NCI-H1105 treated with DMSO at 0.1 percent for 48 hours (cell line): ENCODE measurements at places on chromosomes 3 and 15.

GRCh38 chr15:27743638-27744037, 355.5 kb downstream of the OCA2 start:
- no peak for DNase-seq

GRCh38 chr3:32153414-32154204, 47.2 kb downstream of the GPD1L start:
- DNase-seq: peak; percentile 29

- peak; percentile 96 for DNase-seq
Measured at GRCh38 chr3:126816986-126817777, 113.1 kb downstream of the CHCHD6 start.

- DNase-seq: no peak
Measured at GRCh38 chr15:63462088-63462487, 42.3 kb upstream of the USP3 start.

GRCh38 chr15:57662802-57663201, 43.7 kb upstream of the POLR2M start:
- DNase-seq: no peak

DNA sequence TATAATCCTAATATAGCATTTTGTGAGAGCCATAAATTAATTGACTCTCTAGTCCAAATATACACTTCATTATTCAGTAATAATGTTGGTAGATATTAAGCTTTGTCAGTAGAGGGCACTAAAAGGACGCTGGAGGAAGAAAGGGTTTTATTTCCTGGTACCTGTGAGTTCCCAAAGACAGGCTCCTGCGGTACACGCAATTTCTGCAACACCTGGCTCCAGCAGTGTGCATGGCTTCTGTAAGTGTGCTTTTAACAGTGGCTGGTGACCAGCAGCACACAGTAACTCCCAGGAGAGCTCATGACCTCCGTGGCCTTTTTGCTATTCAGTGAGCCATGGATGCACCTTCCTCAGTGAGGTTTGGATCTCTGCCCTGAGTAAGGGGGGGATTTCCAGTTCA, 338.3 kb upstream of the ZNF385D start:
- peak; percentile 26 for DNase-seq

GRCh38 chr3:42804106-42804830, at the start of gene HIGD1A:
HIGD1A (minus strand) TSS chr3:42804490; CDS start chr3:42794253, 10,237 bp downstream.
- peak; percentile 87 for DNase-seq

DNA sequence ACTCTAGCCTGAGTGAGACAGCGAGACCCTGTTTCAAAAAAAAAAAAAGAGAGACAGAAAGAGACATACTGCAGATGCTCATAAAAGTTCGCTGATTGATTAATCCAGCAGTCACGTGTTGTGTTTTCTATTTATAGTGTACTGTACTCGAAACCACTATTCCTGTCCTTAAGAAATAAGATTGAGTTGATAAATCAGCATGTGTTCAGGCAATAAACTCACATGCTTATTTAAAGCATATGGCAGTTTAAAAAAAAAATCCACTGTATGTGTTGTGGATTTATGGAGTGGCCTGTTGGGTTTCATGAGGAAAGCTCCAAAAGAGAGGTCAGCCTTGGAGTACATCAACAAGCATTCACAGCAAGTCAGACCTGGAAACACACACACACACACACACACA, 17.7 kb downstream of the RPL22L1 start:
- no peak for DNase-seq

DNA sequence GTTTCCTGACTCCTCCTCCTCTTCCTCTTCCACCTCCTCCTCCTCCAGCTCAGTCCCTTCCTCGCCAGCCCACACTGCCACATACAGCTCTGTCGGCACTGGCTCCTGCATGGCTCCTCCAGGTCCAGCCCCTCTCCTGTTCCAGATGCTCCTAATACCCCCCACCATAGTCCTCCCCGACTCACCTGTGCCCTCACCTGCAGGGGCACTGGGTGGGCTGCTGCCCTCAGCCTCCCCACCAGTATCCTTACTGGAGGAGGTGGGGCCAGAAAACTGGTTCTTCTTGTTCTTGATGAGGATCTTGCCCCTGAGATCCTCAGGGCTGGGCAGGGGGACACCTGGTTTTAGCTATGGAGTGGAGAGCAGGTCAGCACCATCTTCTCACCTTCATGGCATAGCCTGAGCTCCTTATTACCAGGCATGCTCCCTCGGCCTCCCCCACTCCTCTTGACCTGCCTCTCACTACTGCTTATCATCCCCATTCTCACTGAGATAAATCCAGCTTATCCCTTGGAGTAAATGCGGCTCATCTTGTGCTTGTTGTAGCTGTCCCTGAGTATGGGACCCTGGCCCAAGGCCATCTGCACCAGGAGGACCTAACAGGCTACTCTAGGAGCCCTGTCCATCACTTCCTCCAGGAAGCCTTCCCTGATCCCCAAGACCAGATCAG, 11.0 kb downstream of the PLCB2 start:
- no peak for DNase-seq

GRCh38 chr3:16460886-16461285, 52.6 kb downstream of the RFTN1 start:
- DNase-seq: peak; percentile 78

DNA sequence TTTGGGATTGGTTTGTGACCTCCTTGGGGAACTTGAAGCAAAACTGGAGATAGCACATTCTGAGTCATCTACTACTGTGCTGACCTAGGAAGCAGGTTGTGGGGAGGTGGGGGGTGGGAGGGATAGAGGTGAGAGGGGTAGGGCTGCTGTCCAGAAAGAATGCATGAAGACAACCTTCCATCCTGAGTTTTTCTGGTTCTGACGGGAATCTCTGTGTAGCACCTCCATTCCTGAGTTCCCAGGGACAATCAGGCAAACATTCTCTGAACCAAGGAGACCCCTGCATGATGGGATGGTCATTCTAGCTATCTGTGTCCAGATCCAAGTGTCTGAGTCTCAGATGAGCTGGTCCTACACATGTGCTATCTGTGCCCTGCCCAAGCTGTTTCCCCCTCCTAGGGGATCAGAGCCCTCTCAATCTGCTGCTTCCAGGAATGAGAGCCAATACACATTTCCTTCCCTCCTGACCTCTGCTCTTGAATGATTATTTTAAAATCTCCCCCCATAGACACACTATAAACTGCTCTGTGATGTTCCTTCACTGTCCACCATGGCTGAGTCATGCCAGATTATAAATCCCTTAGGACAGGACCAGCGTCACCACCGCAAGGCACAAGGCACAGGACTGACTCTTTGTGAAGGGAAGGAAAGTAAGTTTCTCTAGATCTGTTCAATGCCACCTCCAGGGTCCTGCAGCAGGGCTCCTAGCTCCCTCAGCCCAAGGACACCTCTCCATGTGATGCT, 2.2 kb upstream of the CD276 start:
- DNase-seq: no peak

DNA sequence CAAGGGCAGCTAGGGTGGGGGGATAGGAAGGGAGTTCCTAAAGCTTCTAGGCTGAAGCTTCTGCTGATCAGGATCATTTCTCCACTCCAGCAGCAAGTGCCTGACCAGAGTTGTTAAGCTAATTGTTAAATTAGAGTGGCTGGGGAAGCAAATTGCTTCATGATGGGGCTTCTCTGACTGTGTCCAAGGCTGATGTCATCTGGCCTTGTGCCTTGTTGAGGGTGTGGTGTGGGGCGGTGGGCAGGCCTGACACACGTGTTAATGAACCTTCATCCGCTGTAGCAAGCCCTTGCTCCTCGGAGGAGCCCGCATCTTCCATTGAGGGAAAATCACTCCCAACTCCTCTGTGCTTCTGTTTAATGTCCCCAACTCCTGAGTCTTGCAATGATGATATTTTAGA, 84.3 kb upstream of the ROPN1 start:
- DNase-seq: no peak

DNA sequence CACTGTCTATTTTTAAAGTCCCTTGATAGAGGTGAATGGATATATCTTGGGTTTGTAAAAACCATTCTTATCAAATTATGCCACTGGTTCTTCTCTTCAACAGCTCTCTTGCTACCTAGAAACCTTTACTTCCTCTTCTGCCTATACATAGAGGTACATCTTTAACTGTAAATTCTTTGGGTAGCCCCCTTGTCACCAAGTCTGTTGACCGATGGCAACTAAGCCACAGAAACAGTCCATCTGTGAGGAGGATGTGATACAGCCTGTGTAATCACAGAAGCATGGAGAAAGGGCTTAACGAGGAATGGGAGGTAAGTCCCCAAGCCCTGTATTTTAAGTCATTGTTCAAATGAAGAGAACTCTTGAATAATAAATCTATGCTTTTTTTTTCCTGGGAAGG, 246.5 kb upstream of the MDFIC2 start:
- no peak for DNase-seq

- no peak for DNase-seq
Measured at GRCh38 chr3:51686512-51687215, 15.6 kb downstream of the TEX264 start.

DNA sequence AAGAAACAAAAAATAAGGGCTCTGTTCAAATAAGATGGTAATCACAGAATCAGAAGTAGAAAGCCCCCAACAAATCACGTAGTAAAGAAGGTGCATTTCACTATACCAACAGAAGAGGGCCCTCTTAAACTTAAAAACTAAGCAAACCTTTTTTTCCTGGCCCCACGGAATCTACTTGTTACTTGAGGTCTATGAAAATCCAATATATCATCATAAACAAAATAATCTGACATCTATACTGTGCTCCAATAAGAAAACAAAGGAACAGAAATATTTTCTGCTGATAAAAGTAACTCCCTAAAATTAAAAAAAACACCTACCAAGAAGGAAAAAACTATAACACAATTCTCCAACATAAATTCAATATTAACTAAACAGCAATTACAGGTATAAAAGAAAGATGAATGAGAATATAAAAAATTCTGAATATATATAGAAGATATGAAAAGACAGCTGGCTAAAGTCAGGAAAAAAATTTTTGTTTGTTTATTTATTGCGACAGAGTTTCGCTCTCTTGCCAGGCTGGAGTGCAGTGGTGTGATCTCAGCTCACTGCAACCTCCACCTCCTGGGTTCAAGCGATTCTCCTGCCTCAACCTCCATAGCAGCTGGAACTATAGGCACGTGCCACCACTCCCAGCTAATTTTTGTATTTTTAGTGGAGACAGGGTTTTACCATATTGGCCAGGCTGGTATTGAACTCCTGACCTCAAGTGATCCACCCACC, 81.8 kb downstream of the CLASP2 start:
- DNase-seq: peak; percentile 50

- DNase-seq: no peak
Measured at GRCh38 chr3:9675736-9676290, 26.5 kb downstream of the MTMR14 start.

DNA sequence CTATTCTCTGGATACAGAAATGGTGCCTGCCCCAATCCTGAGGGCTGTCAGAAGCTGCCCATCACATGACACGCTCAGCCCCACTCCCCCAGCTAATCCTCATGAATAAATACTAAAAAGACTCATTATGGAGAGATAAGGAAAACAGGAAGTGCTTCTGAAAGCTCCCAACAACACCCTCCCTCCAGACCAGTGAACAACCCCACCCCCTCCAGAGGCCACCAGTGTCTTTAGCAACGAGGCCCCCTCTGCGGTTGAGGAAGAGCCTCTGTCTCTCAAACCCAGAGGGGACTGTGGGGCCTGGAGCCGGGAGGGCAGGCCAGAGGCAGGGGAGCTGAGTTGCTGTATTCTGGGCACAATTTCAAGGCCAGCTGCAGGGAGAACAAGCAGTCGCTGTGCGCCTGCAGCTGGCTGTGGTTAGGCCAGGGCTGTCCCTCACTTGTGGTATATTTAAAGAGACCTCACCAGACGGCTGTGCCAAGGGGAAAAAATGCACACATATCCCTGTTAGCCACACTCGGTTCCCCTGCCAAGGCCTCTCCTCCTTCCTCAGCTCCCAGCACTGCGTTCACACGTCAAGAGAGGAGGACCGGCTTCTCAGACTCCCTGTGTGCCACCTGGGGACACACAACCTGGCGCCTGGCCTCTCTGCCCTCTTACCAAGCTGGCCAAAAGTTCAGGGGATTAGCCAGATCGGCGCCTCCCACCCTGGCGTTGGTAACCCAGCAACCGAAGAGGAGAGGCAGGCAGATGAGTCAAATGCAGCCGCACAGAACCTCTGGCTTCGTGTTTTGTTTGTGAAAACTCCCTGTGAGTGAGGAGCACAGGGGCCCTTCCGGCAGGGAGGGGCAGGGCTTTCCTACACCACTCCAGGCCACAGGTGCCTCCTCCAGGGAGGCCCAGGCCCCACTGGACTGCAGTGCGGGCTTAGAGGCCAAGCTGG, 101.2 kb upstream of the ETV5 start:
- DNase-seq: peak; percentile 87

- peak; percentile 80 for DNase-seq
Measured at GRCh38 chr15:82680200-82681102, 29.2 kb downstream of the AP3B2 start.

- no peak for DNase-seq
Measured at GRCh38 chr3:55042591-55042990, 114.7 kb upstream of the LRTM1 start.

GRCh38 chr3:53506110-53506762, 11.8 kb downstream of the CACNA1D start:
- DNase-seq: no peak

DNA sequence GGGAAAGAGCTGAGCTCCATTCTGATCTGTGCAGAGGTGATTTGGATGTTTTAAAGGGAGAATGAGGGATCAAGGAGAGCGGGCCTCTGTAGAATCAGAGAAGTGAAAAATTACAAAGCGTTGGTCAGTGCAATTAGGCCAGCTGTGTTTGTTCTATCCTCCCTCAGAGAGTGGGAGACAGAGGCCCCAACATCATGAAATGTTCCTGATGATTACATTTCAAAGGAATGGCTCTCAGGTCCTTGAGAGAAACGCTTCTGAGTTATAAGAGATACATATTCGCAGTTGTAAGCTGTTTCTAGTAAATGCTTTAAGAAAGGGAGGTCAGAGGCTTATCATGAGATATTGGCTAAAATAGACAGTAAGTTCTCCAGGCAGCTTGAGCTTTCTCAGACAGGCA, 15.7 kb upstream of the CAND2 start:
- no peak for DNase-seq

DNA sequence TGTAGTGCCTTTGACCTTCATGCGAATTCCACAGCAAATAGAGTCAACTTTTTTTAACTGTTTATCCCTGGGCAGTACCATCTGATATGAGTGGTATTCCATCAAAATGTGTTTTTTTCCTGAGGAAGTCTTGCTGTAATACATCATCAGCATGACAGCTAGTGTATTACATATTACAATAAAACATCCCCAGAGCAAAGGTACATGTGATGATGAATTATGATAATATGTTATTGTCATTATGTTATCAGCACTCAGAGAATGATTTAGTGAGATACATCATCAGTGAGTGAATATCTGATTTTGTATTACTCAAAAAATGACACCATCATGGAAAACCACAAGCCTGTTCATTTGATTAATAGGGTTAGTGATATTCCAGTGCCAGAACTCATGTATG, 69.7 kb upstream of the ARL6 start:
- DNase-seq: no peak

GRCh38 chr3:88661433-88661824, 446.0 kb upstream of the EPHA3 start:
- no peak for DNase-seq

GRCh38 chr15:78414621-78415250, 23.3 kb upstream of the IREB2 start:
- DNase-seq: peak; percentile 36

GRCh38 chr15:47822048-47822447, 104.7 kb downstream of the SEMA6D start:
- DNase-seq: no peak

GRCh38 chr15:67771189-67771800, 54.0 kb upstream of the SKOR1 start:
- no peak for DNase-seq

GRCh38 chr3:45915059-45915439, 28.2 kb upstream of the CXCR6 start:
- no peak for DNase-seq
